ENCODE measurements at places on chromosomes 4 and X. TPM values are rescaled to one million over a fixed set of nuclear protein-coding genes. Genes with fewer than 3 reads are reported as not detected.
A peak's percentile ranks its signal among the peaks of the same experiment; 100 is the strongest.

SPIN2A gene
- total RNA-seq = 0.97 TPM

DNA sequence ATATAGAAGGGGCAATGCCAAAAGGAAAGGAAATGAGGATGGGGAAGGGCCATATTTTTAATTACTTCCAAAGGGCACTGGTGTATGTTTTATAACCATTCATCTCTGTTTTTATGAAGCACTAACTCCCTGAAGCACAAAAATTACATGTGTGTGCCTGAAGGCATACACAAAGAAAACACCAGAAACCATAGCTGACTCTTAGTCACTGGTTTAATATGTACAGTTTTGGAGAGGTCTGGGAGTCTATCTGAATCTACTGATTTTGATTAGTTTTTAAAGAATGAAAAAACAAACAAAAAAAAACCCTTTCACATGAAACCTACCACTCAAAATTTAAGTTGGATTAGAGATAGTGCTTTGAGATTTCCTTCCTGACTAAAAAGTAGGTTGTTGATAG lies 438.7 kb downstream of the RPA4 start:
- no peaks in the 10 kb centered on the region for H3K27me3 ChIP-seq
- no peak for DNase-seq

GRCh38 chr4:4613641-4614286 lies 71.9 kb upstream of the STX18 start:
- no peaks in the 10 kb centered on the region for H3K27me3 ChIP-seq
- no peak overlapping the region for H3K27ac ChIP-seq
- DNase-seq = no peak
- no peaks in the 10 kb centered on the region for H3K36me3 ChIP-seq
- H3K4me3 ChIP-seq = no peak overlapping the region
- H3K4me1 ChIP-seq = no peaks in the 10 kb centered on the region

DNA sequence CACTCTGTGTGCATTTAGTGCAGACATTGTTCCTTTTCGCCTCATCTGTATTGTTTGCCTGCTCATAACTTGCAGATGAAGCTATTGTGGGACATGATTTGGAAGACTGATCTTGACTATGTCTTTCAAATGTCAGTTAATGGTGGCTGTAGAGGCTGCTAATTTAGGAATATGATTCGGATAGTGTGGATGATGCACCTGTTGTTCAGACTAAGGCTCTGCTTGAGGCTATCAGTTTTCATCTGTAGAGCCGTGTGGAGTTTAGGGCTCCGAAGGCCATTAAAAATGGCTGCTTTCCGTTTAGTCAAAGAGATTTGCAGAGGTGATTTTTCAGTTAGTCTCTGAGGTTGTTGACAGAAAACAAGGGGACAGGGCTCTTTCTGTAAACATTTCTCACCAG lies 102.0 kb downstream of the GBA3 start:
- no peak overlapping the region for H3K27ac ChIP-seq
- H3K4me3 ChIP-seq = no peak overlapping the region

GRCh38 chrX:136835761-136836160 lies 44.8 kb downstream of the RBMX start:
- no peak overlapping the region for H3K27ac ChIP-seq
- peaks cover 2% of the 10 kb centered on the region for H3K4me1 ChIP-seq
- no peak for DNase-seq
- peaks cover 7% of the 10 kb centered on the region for H3K36me3 ChIP-seq

SULT1B1 gene
- total RNA-seq = 7.1 TPM

- H3K4me3 ChIP-seq = no peak overlapping the region
- H3K27ac ChIP-seq = peak overlapping the region; percentile 19
- H3K36me3 ChIP-seq = peaks cover 15% of the 10 kb centered on the region
- no peaks in the 10 kb centered on the region for H3K27me3 ChIP-seq
- H3K4me1 ChIP-seq = no peaks in the 10 kb centered on the region
Observed at GRCh38 chrX:14913241-14913640, 40.0 kb downstream of the MOSPD2 start.

DNA sequence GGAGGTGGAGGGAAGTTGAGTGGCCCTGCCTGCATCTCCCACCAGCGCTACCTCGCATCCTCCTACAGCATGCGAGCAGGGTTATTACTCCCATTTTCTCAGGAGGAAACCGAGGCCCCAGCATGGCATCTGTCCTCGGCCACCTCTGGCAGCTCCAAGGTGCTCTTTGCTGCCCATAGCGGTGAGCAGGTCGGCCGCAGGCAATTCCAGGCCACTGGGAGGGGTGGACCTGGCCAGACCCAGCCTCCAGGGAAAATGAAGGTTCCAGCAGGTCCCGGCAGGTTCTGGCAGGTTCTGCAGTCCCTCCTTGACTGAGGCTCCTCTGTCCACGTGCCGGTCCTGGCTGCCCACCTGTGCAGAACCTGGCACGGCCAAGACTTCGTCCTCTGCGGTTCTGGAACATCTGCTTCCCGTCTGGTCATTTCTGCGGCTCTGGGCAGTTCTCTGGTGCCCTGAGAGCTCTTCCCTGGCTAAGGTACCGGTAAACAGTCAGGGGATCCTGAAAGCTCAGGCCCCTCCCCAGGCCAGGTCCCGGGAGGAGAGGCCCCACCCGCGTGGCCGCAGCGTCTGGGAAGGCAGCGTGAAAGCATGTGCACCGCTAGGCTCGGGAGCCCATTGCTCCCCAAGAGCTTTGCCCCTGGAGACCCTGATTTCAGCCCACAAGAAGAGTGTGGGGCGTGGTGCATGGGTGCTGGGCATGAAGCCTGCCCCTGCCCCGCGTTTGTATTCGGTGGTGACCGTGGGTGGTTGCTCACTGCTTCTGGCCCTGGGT lies 112.0 kb upstream of the ADRA2C start:
- no peaks in the 10 kb centered on the region for H3K4me1 ChIP-seq
- DNase-seq = no peak
- H3K36me3 ChIP-seq = no peaks in the 10 kb centered on the region
- H3K27me3 ChIP-seq = peaks cover 2% of the 10 kb centered on the region
- H3K27ac ChIP-seq = no peak overlapping the region

GRCh38 chr4:140296335-140297220 lies 76.9 kb upstream of the SCOC start:
- H3K27me3 ChIP-seq = peaks cover 2% of the 10 kb centered on the region
- H3K4me1 ChIP-seq = no peaks in the 10 kb centered on the region
- DNase-seq = no peak
- H3K4me3 ChIP-seq = no peak overlapping the region

- H3K36me3 ChIP-seq = no peaks in the 10 kb centered on the region
- no peak overlapping the region for H3K4me3 ChIP-seq
- H3K27ac ChIP-seq = no peak overlapping the region
- no peak for DNase-seq
Observed at GRCh38 chr4:5971078-5971450, 47.2 kb downstream of the C4orf50 start.

PIN4 gene
- 5.4 TPM for total RNA-seq

DNA sequence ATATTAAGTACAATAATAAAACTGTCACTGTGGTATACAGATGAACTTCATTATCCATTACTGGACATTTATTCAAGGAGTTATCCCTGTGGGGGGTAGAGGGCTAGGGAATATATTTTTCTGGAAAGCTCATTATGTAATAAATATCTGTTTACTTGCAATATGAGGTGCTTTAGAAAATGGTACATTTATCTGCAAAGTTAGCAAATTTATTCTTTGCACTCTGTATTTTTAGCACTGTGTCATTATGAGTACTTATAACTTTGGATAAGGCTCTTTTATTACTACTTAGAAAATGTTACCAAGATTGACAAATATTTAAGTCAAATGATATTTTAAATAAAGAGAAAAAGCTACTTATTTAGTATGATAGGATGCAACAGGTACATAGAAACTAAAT lies 37.8 kb downstream of the ANKRD17 start:
- H3K36me3 ChIP-seq = peaks cover 13% of the 10 kb centered on the region
- peaks cover 22% of the 10 kb centered on the region for H3K4me1 ChIP-seq
- H3K4me3 ChIP-seq = no peak overlapping the region
- no peaks in the 10 kb centered on the region for H3K27me3 ChIP-seq

GLRB gene
- not detected for total RNA-seq

DNA sequence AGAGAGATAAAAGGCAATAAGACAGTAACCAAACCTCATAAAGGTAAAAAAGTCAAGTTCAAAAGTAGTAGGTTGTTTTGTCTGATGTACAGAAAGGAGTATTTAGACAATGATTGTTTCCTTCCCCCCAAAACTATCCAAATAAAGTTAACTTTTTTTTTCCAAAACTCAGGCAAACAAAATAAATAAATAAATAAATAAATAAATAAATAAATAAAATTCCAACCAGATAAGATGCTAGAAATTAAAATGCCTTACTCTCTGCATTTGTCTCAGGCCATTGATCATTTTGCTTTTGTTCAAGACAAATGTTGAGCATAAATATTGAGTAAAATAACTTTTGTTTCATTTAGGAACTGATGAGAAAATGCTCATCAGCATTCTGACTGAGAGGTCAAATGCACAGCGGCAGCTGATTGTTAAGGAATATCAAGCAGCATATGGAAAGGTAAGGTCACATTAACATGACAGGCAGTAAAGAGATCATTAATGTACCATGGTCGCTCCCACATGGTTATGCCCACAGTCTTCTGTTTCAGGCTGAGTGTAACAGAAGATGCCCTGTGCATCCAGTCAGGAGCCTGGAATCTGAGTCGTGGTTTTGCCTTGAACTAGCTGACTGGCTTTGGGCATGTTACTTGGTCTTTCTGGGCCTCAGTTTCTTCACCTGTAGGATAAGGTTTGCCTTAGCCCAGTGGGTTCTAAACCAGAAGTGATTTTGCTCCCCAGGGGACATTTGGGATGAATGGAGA lies 27.3 kb downstream of the ANXA3 start:
- H3K27me3 ChIP-seq = no peaks in the 10 kb centered on the region
- no peak for DNase-seq
- H3K36me3 ChIP-seq = no peaks in the 10 kb centered on the region
- no peaks in the 10 kb centered on the region for H3K4me1 ChIP-seq
- H3K27ac ChIP-seq = no peak overlapping the region

ADAMTS3 gene
- total RNA-seq = not detected

DNA sequence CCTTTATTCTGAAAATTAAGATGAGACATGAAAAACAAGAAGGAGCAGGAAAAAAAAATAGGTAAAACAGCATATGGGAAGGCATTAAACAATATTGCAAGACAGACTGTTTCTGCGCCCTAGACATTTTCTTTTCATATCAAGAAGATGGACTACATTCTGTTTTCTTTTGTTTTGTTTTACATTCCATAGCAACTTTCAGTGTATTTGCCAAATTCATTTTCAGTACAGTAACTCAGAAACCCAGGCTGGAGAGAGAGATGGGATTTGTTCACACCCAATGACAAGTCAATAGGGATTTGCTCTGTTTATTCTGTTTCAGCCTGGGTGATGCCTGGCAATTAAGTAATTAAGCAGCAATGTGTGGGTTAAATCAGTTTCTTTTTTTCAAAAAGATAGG lies 892.8 kb upstream of the DIAPH2 start:
- no peak for DNase-seq
- H3K27ac ChIP-seq = no peak overlapping the region
- no peak overlapping the region for H3K4me3 ChIP-seq
- no peaks in the 10 kb centered on the region for H3K4me1 ChIP-seq
- no peaks in the 10 kb centered on the region for H3K36me3 ChIP-seq

GRCh38 chr4:91422011-91422410 lies 881.8 kb upstream of the GRID2 start:
- H3K4me3 ChIP-seq = no peak overlapping the region
- no peaks in the 10 kb centered on the region for H3K36me3 ChIP-seq
- no peaks in the 10 kb centered on the region for H3K4me1 ChIP-seq
- no peak for DNase-seq

DNA sequence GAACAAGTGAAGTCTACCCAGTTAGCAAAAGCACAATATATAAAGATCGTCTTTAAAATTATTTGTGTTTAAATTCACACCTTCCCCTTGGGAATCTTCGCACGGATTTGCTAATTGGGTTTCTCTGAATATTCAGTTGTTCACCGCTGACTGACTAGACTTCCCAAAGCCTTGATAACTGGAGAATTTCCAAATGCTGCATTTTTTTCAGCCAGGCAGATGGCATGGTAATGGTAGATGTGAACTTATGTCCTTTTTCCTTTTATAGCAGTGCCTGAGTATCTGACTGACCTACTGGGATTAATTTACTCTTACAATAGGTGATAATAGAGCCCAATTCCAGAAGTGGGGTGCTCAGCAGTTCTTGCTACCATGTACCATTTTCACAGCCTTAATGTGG lies 548.1 kb downstream of the PACRGL start:
- DNase-seq = no peak
- no peaks in the 10 kb centered on the region for H3K27me3 ChIP-seq
- H3K4me1 ChIP-seq = no peaks in the 10 kb centered on the region
- no peak overlapping the region for H3K27ac ChIP-seq
- no peak overlapping the region for H3K4me3 ChIP-seq
- no peaks in the 10 kb centered on the region for H3K36me3 ChIP-seq

GRCh38 chrX:126065901-126066660 lies 100.0 kb downstream of the DCAF12L2 start:
- DNase-seq = no peak
- H3K27ac ChIP-seq = no peak overlapping the region
- no peaks in the 10 kb centered on the region for H3K27me3 ChIP-seq
- no peaks in the 10 kb centered on the region for H3K36me3 ChIP-seq
- H3K4me3 ChIP-seq = no peak overlapping the region
- H3K4me1 ChIP-seq = no peaks in the 10 kb centered on the region

S100G gene
- not detected for total RNA-seq

CSAG2 gene
- not detected for total RNA-seq

GRCh38 chr4:122099896-122100295 lies 52.2 kb upstream of the BLTP1 start:
- no peak overlapping the region for H3K4me3 ChIP-seq
- H3K36me3 ChIP-seq = no peaks in the 10 kb centered on the region
- no peaks in the 10 kb centered on the region for H3K4me1 ChIP-seq
- H3K27me3 ChIP-seq = peaks cover 15% of the 10 kb centered on the region
- no peak overlapping the region for H3K27ac ChIP-seq
- no peak for DNase-seq

MTNR1A gene
- not detected for total RNA-seq

DNA sequence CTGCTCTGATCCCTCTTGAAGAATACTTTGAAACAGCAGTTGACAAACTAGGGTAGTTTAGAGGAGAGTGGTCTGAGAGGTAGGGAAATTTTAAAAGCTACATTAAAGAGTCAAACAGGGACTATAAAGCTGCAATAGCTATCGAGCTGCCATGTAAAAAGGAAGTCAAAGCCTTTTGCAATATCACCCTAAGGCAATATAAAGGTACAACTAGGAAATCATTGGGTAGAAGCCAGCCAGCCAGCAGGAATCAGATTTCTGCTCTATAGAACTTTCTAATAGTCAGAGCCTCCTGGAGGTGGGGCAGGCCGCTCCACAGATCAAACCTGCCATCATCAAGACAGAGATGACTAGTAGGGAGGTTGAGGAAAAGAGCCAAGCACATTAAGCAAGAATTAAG lies 15.2 kb upstream of the PHOX2B start:
- H3K36me3 ChIP-seq = no peaks in the 10 kb centered on the region
- no peak overlapping the region for H3K27ac ChIP-seq
- no peak for DNase-seq
- H3K4me3 ChIP-seq = no peak overlapping the region

- no peaks in the 10 kb centered on the region for H3K4me1 ChIP-seq
- no peak for DNase-seq
- no peak overlapping the region for H3K27ac ChIP-seq
- H3K27me3 ChIP-seq = peaks cover 7% of the 10 kb centered on the region
Observed at GRCh38 chr4:143411527-143412419, 75.1 kb downstream of the GAB1 start.
